CD4-positive, alpha-beta T cell treated with Interferon alpha-2 for 1 hour (primary cell): ENCODE measurements at places on chromosomes 3 and 15.

- DNase-seq: no peak
Observed at GRCh38 chr3:163773136-163773535, 1305.2 kb downstream of the SI start.

DNA sequence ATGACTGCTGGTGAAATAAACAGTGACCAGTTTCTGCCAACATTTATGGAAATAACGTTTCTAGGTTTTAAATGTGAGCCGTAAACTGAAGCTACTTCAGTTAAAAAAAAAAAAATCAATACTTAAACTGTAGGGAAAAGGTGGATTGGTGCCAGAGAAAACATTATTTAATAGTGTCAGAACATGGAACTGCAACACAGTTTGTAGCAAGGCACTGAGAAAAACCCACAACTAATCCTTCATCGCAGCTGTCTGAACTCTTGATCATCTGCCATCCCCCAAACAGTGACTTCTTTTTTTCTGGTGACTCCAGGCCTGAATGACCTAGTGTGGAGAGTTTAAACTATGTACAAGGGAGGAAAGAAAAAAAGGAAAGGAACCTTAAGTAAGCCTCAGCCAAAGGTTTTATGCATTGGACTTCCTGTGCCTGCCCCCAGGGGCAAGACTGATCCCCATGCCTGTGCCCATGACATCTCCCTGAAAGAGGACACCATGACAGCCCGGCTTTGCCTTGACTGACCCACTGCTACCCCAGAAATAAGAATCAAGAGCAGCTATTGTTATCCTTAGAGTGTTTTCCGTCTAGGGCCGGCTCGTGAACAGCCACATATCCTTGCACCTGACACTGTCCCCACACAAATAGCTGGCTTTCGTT is 33.1 kb downstream of the CRTAP start:
- DNase-seq: no peak

DNA sequence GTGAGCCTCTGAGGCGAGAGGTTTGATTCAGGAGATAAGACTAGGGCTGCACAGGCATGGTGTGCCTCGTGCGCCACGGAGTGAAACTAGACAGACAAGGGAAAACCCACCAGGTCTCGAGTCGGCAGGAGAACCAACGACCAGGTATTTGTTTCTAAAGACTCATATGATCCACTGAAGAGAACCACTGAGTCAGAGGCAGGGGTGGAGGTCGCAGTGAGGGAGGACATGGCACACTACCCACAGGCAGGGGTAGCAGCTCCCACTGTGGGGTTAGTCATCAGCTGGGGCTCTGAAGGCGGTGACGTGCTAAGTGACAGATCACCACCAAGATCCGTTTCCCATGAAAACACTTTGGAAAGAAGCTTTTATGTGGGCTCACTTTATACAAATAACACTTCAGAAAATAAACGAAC is 45.7 kb downstream of the CHSY1 start:
- peak; percentile 56 for DNase-seq

DNA sequence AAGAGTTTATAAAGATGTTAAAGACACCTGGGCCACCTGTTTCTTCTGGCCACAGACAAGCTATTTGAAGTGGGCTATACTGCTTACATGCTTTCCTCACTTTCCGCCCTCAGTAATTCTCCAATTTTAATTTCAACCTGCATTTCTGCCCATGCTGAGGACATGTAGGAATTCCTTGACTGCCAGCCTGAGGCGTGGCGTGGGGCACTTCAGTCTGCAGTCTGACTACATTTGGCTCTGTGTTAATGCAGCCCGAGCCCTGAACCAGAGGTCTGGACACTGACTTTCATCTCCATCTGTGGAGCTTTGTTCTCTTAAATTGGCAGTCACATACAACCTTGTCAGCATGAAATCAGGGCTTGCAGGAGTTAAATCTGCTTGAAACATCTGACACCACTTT is 8.5 kb downstream of the UQCC5 start:
- DNase-seq: no peak

DNA sequence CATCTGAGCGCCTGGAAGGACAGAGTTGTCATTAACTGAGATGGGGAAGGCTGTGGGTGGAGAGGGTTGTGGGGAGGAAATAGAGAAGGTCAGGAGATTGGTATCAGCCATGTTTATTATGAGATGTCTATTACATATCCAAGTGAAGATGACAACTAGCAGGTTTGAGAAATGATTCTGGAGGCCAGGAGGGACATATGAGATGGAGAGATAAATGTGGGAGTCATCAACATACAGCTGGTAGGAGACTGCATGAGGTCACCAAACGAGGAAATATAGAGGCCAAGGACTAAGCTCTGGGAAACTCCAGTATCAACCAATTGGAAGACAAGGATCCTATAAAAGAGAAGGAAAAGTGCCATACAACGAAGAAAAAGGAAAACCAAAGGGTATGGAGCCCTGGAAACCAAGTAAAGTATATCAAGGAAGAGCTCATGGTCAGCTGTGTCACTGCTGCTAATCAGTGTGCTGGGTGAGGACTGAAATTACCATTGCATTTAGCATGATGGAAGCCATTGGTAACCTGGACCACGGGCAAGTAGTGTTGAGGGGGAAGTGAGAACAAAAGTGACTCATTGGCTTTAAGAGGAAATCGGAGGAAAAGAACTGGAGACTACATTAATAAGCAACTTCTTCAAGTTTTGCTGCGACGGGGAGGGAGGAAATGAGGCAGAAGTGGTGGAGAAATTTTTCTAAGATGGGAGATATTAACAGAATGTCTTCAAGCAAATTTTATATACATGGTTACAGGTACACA is 14.0 kb upstream of the UACA start:
- peak; percentile 6 for DNase-seq

- no peak for DNase-seq
Observed at GRCh38 chr3:119296727-119297122, 2.5 kb downstream of the ARHGAP31 start.

GRCh38 chr3:132783152-132783551 is 60.9 kb upstream of the NPHP3 start:
- DNase-seq: no peak

GRCh38 chr3:170602556-170602955 is 16.7 kb upstream of the SLC7A14 start:
- no peak for DNase-seq

- DNase-seq: no peak
Observed at GRCh38 chr3:23837691-23838090, 31.9 kb downstream of the UBE2E1 start.

GRCh38 chr3:151085889-151086483 is 522 bp downstream of the MED12L start:
- no peak for DNase-seq

GRCh38 chr3:141746962-141747361 is 8.9 kb downstream of the RNF7 start:
- no peak for DNase-seq

DNA sequence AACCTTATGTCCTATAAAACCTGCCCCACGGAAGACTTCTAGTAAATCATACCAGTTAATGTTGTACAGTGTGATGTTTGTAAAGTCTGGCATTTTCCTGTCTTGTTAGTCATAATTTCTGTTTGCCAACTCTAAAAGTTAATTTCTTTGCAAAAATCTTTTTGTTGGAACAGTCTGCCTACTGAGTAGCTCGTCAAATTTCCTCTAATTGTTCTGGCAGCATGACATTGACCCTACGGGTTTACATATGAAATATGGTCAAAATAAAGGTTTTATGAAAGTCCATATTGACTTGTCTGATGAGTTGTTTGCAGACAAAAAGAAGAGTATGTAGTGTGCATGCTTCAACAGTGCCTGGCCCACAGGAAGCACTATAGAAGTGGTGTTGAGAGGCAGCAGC is 79.8 kb upstream of the SOX2 start:
- no peak for DNase-seq

DNA sequence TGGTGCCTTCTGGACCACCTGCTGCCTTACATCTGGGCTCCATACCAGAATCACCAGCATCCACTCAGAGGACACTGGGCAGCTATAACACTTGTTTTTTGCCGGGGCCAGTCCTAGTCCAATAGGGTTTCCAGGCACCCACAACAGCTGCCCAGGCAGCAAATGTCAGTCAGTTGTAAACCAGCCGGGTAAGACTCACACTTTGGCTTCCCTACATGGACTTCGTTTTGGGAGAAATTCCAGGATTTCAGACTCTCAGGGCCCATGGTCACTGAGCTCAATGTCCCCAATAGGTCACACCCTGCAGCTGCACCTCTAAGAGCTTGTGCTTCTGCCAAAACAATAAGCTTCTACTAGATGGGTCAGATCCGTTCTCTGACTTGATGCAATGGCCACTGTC is 83.8 kb downstream of the FAM174B start:
- no peak for DNase-seq
